ENCODE measurements at places on chromosomes 7 and 10. TPM values are rescaled to one million over a fixed set of nuclear protein-coding genes. Genes with fewer than 3 reads are reported as not detected.

The STRIP2 gene
- total RNA-seq = 6.3 TPM

The CCDC136 gene
- 4.5 TPM for total RNA-seq

The TES gene
- total RNA-seq = 153 TPM

DNA sequence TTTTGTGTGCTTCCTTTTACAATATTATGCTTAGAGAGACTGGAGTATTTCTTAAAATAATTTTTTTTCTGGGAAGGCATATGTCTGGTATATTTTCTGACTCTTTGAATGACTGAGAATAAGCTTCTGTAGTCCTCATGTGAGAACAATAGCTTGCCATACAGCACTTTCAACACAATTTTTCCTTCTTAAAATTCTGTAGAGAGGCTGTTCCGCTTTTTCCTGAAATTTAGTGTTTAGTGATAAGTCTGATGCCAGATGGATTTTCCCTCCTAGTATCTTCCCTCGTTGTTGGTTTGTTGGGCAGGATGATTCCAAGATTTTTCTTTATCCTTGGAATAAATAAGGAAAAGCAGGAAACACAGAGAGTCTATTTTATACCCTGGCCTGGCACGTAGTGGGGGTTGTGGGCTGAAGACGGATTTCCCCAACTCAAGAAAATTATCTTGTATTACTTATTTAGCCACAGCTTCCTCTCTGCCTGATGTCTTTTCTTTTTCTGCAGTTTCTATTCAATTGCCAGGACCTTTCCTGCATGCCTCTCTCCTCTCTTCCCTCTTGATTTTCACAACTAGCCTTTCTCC, 111.2 kb downstream of the AOAH start:
- DNase-seq = no peak

DNA sequence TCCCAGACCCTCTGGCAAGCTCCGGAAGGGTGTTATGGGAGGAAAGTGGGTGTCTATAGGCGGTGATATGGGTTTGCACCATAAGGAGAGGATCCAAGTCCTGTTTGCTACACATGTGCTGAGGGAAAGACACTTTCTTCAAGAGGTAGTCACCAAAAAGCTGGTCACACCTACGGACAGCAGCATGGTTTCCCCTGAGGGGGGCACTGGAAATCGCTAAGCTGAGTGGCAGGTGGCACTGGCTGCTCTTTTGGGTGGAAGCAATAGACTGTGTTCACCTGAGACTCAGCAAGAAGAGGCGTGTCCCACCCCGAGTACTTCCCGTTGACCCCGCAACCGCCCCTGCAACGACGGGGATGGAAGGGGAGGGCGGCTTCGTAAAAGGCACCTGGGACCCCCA, 1.8 kb upstream of the FOXI2 start:
- DNase-seq = no peak

GRCh38 chr10:3763035-3763456, 22.0 kb downstream of the KLF6 start:
- peak; percentile 79 for DNase-seq

GRCh38 chr10:122649903-122650302, 49.7 kb downstream of the C10orf120 start:
- no peak for DNase-seq
